Left ventricle myocardium superior (tissue), 1 donor: ENCODE measurements at places on chromosomes 7 and 10. TPM values are rescaled to one million over a fixed set of nuclear protein-coding genes. Genes with fewer than 3 reads are reported as not detected.

ERVW-1 gene
- total RNA-seq: not detected

HOXA2 gene
- 0.12 TPM for total RNA-seq

ABCB4 gene
- total RNA-seq: 5.7 TPM

C7orf57 gene
- not detected for total RNA-seq

SLC39A12 gene
- not detected for total RNA-seq

TMEM236 gene
- 0.30 TPM for total RNA-seq

DPP6 gene
- total RNA-seq: not detected

PRKG1 gene
- total RNA-seq: 24.9 TPM

NOC3L gene
- 11.0 TPM for total RNA-seq

OR2A12 gene
- not detected for total RNA-seq

NYAP1 gene
- total RNA-seq: 0.32 TPM

FAM237B gene
- not detected for total RNA-seq

DNA sequence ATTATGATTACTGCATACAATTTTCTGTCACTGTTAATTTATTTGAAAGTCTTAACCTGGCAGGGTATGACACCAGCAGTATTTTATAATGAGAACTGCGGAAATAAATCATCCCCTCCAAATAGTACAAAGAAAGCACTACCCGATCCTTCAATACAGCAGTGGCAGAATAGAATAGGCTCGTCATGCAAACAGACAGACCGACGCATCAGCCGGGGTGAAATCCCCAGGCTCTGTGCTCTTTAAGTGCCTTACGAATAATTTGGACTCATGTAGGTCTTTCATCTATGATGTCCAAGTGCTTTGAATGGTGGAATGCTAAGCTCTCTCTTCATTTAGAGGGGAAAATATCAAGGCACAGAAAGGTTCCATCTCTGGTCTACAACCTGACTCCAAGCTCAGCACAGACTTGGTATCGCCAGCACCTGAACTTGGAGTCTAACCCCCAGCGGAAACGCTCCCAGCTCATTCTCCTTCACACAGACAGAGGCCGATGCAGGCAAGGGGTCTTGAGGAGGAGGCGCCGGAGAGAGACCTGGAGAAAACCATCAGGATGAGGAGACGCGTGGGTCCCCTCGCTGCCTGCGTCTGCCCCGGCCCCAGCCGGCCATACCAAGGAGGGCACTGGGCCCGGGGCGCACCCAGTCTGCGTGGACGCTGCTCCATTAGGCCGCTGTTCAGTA, 568.1 kb upstream of the MKI67 start:
- no peak for DNase-seq

GRCh38 chr10:114397651-114398145, 6.6 kb downstream of the AFAP1L2 start:
- no peak for DNase-seq

- no peak for DNase-seq
These were observed 15.7 kb upstream of the CDK1 start for GRCh38 chr10:60762554-60762953.

DNA sequence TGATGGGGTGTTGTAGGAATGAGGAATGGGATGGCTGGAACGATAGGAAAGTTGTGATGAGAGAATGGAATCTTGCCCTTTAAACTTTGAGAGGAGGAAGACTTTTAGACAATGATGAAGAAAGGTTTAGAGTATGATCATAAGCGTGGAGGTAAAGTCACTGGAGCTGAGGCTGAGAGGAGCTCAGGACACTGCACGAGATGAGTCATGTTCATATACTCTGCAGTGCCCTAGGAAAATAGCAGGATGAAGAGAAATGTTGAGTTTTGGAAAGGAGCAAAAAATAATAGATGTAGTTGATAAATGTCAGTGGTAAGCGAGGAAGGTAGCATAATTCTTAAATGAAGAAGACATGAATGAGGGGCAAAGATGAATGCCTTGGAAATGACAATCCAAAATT, 28.3 kb upstream of the CUL1 start:
- no peak for DNase-seq

DNA sequence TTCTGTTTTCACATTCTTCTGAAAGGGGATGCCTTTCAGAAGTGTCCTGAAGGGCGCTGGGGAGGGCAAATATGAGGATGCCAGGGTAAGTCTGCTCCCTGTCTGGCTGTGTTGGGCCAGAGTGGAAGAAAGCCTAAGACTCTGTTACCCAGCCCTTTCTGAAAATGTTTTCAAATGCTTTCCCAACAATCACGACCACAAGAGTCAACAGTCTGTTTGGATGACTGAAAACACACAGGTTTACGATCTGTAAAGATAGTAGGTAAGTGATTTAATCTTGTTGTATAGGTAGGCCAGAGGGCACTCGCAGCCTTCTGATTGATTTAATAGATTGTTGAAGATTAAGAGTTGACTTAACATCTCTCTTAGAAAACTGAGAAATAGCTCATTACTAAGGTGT, 13.2 kb downstream of the SGPL1 start:
- no peak for DNase-seq

DNA sequence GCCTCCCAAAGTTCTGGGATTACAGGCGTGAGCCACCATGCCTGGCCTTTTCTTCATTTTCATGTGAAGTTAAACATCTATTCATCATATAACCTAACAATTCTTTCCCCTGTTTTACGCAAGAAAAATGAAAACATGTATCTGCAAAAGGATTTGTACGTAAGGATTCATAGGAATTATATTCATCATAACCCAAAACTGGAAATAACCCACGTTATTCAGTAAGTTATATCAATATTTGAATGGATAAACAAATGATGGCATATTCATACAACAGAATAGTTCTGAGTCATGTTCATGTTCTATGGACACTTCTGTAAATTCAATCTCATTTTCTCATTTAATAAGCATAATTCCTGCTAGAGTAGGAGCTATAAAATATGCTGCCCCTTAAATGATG, 35.2 kb upstream of the CAV2 start:
- DNase-seq: no peak

- DNase-seq: no peak
These were observed 189.0 kb upstream of the CELF2 start for GRCh38 chr10:10828623-10829022.

- no peak for DNase-seq
These were observed 66.7 kb upstream of the MYO3A start for GRCh38 chr10:25867321-25867720.

- DNase-seq: peak; percentile 76
These were observed 143.5 kb upstream of the UNC5B start for GRCh38 chr10:71068861-71069271.

GRCh38 chr7:135981958-135982646, 4.9 kb upstream of the MTPN start:
- no peak for DNase-seq

DNA sequence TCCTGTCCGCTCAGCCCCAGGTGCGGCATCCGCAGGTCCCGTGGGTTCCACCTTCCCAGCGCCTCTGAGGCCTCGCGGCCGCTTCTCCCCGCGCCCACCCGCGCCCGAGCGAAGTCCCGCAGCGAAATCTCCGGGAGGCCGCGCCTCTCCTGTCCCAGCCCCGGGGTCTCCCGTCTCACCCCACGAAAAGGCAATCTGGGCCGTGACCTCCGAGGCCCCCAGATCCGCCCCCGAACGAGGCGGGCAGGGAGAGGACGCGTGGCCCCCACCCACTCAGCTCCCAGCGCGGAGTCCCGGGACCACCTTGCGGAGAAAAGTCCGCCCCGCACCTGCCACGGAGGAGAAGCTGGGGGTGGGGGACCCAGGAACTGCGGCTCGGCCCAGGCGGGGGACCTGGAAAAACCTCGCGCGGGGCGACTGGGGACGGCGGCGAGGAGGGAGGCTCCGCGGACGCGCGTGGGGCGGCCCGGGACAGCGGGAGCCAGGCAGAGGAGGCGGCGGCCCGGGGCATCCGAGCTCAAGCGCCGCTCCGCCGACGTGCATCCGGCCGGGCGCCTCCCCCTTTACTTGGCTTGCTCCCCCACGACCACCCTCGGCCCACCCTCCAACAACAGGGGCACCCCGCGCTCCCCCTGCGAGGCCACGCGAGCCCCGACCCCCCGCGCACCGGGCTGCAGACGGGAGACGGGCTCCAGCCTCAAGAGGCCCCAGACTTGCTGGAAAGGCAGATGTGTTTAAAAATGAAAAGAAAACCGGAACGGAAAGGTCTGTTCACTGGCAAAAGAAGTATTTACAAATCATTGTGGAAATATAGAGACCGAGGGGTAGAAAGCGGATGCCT, 33.0 kb upstream of the RNF32 start:
- DNase-seq: no peak

DNA sequence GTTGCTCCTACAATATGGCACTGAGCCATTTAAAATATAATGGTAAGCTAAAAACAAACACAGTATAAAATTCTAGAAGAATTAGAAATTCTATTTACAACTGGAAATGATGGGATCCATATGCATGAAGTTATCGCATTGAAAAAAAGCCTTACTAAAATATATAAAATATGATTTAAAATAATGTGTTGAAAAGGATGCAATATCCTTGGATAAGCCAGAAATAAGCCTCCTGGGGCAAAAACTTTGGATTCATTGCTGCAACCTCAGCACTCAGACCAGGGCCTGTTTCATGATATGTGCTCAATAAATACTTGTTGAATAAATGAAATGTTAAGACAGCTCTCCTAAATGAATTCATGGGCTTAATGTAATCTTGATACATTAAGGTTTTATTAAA, 170.2 kb downstream of the SEM1 start:
- no peak for DNase-seq

GRCh38 chr7:22400936-22401553, 44.1 kb upstream of the RAPGEF5 start:
- no peak for DNase-seq

- peak; percentile 42 for DNase-seq
These were observed 975 bp downstream of the GLCCI1 start for GRCh38 chr7:7969306-7970236.

DNA sequence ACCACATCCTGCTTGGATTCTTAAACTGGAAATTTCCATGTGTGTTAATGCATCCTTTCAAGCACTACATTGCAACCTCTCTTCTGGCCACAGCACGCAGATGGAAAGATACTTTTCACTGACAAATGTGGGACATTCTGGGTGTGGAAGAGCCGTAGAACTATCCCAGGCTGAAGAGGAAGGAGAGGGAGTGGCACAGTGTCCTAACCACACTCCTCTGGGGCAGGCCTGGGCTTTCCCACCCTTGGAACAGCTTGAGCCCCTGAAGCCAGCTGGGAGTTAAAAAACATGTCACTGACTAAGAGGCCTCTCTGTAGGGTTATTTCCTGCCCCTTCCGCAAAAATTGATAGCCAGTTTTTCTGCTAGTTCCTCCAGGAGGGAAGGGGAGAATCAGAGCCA, 34.0 kb upstream of the DNMBP start:
- peak; percentile 68 for DNase-seq

GRCh38 chr10:113239566-113240350, 289.7 kb downstream of the TCF7L2 start:
- no peak for DNase-seq

DNA sequence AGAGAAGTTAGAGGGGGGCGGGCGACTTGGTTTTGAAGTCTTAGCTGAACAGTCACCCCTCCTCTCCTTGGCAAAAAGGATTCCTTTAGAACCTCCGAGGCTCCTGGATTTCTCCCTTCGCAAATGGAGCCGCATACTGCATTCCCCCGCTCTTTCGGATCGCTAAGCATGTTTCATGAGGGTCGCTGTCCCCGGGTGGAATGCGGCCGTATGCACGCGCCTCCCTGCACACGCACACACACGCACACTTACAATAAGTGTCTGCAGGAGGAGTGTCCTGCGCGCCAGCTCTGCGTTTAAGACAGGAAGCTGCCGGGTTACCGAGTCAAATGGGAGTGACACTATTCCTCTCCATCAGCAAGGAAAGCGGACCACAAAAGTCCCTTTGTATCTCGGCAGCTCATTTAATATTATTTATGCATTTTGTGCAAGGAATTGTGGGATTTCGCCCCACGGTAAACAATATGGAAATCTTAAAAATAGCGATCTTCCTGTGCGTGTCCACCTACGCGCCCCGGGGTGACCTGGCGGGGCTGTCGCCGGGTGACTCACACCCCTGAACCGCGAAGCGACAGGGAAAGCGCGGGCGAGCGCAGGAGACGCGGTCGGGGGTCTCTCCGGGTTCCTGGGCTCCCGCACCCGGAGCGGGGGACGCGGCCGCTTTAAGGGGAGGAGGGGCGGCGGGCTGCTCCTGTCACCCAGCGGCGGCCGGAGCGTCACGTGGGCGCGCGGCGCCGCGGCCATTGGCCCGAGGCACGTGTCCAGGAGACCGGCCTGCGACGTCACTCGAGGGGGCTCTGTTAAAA, 988 bp upstream of the EN2 start:
- DNase-seq: peak; percentile 78

- DNase-seq: no peak
These were observed 70.5 kb upstream of the AHR start for GRCh38 chr7:17227766-17228490.

GRCh38 chr7:90624225-90624911, 28.2 kb downstream of the CDK14 start:
- DNase-seq: no peak

DNA sequence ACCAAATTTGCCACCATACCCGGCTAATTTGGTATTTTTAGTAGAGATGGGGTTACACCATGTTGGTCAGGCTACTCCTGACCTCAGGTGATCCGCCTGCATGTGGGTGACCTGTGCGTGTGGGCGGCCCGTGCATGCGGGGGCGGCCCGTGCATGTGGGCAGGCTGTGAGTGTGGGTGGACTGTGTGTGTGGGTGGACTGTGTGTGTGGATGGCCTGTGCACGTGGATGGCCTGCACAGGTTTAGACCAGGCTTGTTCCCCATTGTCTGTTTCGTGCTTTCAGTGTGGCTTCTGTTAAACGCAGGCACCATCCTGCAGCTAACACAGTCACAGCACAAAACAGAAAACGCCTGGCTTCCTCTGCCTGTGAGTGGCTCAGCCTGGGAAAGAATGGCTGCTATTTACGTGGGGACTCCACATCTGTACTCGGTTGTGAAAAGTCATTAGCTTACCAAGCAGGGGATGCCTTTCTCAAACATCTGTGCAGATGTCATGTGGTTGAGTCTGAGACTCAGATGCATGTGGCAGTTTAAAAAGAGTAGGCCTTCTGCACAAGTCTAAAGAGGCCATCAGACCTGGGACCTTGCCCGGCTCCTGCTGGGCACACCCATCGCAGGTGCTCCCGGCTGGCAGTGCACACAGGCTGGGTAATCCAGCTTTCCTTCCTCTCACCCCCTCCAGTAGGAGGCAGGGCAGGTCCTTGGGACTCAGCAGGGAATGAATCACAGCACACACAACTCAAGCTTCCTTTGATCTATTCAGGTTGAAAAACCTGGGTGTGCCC, 91.6 kb downstream of the COBL start:
- no peak for DNase-seq

- no peak for DNase-seq
These were observed 32.6 kb downstream of the KIAA1217 start for GRCh38 chr10:24241536-24242040.

DNA sequence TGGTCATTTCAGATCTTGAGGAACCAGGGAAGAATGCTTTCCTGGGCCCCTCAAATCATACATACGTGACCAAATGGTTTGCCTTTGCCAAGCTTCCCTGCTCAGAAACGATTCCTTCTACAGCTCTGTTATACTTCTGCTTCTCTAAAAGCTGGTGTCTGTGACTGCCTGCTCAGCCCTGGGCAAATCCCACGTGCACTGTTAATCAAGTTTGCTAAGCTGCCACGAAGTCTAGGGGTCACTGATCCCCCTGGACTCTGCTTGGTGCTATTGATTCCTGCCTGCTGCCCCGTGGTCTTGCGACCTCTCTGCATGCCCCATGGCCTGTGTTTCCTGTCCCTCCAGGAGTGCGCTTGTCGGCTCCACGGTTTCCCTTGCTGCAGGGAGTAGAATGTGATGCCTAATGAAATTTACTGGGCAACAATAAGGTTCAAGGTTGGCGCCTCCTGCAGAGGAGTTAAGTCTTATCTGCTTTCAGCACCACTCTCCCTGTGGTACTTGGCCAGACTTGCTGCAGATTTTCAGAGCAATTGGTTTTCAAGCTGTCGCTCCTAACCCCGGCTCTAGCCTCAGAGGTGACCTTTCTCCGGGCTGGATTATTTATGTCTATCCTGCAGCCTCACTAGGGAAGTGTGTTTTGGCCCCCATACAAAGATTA, 201.6 kb upstream of the FZD8 start:
- DNase-seq: peak; percentile 27
